ENCODE measurements at places on chromosomes 1 and 21.

DNA sequence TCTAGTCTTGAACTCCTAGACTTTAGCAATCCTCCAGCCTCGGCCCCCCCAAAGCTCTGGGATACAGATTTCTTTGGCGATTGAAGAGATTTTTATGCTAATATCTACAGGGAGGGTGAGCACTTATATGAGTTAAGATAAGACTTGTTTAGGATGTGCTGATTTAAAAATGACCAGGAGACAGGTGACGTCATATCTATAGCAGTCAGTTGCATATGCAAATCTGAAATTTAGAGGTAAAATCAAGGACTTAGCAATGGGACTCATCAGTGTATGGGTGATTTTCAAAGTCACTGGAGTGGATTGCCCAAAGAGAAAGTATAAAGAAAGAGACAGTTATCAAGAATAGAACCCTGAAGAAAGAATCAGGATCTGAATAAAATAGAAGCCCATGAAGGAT lies 394.5 kb downstream of the ADGRL2 start:
- DNase-seq: no peak

- DNase-seq: no peak
Measured at GRCh38 chr21:39198800-39199199, 15.5 kb upstream of the PSMG1 start.

GRCh38 chr1:156488566-156489165 lies 11.9 kb downstream of the MEF2D start:
- no peak for DNase-seq

DNA sequence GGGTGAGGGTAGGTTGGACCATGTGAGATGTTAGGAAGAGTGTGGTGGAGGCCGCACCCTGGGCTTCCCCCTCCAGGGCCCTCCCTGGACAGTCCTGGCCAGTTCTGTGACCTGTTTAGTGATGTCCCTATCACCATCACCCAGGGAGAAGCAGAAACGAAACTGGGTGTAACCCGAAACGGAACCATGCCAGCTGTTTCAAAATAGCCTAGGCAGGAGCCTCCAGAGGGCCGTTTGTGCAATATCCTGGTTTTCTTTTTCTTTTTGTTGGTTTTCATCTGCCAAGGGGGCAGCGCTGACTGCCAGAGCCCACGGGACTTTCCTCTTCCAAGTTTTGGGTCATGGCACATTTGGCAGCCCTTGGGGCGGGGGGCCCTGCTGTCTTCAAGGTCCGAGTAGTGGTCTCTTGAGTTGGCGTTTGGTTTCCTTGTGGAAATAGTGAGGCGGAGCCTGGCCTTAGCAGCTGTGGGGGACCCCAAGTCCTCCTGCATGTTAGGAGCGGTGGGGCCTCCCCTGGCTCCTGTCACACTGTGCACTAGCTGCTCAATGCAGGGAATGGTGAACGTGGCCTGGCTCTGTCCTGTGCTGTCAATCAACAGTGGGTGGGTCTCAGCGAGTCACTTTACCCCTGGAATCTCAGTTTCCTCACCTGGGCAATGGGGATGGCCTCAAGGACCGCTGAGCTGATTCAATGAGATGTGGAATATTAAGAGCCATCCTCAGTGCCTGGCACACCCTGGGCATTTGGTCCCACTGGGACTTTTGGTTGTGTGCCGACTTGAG lies 90.7 kb downstream of the ARHGEF10L start:
- DNase-seq: no peak

DNA sequence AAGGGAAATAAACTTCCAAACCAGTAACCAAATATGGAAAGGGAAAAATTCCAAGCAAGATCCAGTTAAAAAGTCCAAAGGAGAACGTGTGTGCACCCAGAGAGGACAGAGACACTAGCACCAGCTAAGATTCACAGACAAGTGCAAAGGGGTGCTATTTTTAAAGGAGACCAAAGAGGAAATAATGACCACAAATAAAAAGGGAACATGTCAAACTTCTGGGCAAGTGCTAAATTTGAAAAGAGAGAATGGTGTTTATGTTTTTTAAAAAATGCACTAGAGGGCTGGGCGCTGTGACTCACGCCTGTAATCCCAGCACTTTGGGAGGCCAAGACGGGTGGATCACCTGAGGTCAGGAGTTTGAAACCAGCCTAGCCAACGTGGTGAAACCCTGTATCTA lies 8.6 kb downstream of the JAM2 start:
- DNase-seq: no peak

GRCh38 chr1:2270260-2271100 lies 42.4 kb downstream of the SKI start:
- DNase-seq: no peak

GRCh38 chr1:241593186-241593585 lies 47.0 kb downstream of the CHML start:
- DNase-seq: no peak

DNA sequence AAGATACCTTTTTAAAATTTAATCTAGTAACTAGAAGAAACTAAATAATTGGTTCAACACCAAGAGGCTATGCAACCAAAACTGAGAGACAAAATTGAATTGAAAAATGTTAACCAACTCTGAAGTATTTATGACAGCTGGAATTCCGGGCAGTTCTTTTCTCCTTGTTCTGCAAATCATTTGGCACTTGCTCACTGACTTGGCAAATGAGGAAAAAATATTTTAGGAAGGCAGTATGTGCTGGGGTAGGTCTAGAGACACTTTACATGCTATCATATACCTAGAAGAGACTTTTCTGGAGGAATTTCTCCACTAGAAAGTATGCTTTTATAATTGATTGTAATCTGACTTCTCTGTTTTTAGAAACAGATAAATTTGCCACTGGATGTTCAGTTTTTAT lies 22.1 kb upstream of the SH3D21 start:
- no peak for DNase-seq

GRCh38 chr1:43991200-43991475 lies 261 bp upstream of the CCDC24 start:
- no peak for DNase-seq

GRCh38 chr1:89608319-89608983 lies 24.5 kb upstream of the LRRC8C start:
- no peak for DNase-seq

GRCh38 chr1:43276673-43277072 lies 6.9 kb downstream of the TMEM125 start:
- DNase-seq: no peak

DNA sequence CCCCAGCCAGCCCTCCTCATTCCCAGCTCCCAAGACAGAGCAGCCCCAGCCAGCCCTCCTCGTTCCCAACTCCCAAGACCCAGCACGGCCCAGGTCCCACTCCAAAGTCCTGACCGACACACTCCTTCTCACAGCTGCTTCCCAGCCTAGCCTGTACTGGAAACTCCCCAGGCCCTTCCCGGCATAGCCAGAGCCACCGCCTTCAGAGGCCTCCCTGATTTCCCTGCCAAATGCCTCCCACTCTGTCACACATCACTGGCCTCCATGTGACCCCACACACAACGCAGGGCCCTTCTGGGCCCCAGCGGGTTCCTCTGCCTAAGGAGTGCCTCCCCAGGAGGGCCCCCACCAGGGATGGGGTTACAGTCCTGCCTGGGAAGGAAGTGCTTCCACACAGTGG lies 2.8 kb downstream of the UBE2J2 start:
- DNase-seq: no peak

- DNase-seq: no peak
Measured at GRCh38 chr1:236247286-236247685, 34.5 kb downstream of the ERO1B start.

DNA sequence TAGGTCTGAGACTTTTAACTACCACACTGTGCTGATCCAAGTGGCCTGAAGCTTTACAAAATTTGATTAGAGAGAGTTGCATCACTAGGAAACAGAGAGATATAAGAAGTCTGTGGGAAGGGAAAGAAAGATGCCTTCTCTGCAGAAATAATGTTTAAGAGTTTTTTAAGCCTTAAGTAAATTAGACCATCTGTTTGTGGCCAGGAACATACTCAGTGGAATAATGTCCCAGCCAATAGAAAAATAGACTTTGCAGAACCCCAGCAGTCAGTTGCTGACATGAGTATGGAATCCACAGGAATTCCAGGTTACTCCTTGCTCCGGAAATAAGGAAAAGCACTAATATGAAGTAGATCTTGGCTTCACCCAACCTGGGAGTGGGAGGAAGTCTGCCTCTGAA lies 144.8 kb downstream of the ST6GALNAC5 start:
- DNase-seq: no peak

DNA sequence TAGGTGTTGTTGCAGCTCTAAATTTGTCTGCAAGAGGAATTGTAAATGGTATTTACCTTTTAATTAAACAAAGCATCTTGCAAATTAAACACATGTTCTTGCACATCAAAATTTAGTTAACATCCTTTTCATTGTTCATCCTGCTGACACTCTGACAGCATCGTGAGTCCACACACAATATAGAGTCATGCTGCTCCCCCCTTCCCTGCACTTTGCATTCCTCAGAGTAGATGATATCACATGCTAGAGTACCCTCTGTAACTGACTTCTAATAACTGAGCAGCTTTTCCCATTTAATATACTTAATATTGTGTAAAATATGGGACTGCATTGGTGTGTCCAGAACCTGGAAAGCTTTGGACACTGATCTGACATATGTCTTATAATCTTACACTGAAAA lies 138.8 kb upstream of the DPYD start:
- no peak for DNase-seq

DNA sequence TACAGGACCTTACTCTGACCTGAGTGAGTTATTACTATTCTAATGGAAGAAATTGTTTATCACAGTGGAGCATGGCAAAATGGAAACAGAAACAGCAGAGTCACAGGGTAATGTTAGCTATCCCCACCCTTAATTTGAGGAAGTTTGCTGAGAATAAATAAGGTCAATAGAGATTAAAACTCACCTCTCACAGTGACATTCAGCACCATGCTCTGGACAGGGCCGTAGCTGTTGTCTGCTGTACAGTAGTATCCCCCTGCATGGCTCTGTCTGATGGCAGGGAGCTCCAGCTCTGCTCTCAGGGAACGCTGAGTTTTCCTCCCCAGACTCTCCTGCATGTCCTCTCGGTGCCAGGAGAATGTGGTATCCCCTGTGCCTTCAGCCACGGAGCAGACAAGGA lies 11.9 kb downstream of the FCRL4 start:
- no peak for DNase-seq

DNA sequence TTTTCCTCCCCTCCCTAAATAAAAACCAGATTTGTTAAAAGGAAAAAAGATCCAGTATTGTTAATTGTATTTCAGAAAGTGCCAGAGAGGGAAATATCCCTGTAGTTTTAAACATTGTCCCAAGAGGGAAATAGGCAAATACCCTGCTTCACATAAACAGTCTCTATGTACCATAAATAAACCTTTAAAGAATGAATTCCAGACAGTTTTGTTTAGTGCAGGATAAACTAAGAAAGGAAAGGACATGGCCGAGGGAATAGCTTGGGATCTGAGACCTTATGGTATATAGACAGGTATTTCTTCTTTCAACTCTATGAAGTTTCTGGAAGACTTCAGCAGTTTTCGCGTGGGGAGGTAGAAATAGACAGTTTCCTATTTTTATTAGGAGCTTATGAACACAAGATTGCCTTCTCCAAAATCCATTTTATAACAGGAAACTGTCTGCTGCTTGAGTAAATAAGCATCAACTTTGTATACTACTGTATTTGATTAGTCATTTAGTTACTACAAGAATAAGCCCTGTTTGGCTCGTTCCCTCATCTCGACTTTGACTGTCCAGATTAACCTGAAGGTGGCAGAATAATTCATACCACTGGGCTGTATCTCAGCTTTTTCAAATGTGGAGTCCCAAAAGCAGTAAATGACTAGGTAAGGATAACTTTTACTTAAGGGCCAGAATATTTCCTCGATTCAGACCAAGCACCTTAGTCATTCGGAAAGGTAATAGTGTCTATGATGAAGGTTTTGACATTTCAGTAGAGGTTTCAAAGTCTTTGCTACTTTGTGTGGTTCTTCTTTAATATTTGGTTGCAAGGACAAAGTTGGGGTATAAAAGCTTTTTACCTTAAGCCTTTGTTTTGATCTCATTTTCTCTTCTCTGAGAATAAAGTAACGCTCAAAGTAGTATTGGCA lies 177.5 kb downstream of the VPS13D start:
- DNase-seq: peak; percentile 60

DNA sequence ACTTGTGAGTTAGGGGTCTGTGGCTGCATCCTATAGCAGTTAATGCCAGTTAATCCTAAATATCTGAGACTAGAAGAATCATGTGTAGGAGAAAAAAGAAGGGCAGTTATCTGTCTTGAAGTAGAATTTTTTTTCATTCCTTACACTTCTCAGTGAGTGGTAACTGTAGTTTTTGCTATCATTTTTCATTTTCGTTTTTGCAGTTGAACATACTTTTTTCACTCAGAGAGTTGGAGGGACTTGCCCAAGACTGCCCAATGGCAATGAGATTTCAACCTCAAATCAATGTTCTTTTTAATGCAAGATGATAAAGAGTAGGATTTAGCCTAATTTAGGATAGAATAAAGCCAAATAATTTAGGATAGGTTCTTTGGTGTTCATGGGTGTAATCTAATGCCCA lies 5.5 kb downstream of the PRDX6 start:
- DNase-seq: no peak

DNA sequence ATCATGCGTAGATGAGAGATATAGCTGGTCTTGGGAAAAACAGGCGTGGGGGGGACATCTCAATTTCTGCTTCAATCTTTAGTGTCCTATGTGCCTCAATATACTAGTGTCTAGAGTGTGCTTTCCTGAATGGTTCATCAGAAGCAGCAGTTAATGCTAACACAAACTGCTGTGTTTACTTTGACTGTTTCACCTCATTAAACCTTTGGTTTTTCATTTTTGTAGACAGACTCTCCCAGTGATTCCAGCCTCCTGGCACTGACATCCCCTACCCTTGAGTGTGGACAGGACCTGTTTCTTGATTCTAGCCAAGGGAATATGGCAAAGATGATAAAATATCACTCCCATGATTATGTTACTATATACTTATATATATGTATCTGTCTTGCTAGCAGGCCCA lies 37.6 kb downstream of the ZYG11A start:
- DNase-seq: no peak

- no peak for DNase-seq
Measured at GRCh38 chr1:78691995-78692747, 42.5 kb downstream of the IFI44 start.

DNA sequence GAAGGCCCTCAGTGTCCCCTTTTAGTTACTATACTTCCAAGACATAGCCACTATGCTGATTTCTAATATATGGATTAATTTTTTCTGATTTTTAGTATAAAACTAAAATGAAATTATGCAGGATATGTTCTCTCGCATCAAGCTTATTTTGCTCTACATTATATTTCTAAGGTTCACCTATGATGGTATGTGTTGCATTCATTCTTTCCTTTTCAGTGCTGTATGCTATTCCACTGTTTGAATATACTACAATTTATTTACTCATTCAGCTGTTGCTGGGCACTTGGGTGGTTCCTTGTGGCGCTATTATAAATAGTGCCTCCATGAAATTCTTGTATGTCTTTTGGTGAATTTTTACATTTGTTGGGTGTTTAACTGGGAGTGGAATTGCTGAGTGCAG lies 230.3 kb downstream of the ATG4C start:
- no peak for DNase-seq

DNA sequence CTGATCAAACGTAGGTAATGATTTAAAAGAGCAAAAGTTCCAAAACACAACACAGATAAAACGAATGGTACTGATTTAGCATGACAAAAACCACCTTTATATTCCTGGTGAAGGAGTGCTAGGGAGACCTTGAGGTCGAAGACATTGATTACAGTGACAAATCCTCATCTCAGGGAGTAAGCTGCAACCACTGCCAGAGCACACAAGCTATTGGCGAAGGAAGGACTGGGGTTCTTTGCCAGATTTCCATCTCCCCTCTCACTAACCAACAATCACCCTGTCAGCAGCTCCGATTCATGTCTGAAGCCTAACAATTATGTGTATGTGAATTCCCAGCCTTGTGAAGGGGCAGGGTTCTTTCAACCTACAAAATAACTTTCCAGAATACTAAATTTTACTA lies 40.2 kb upstream of the DMRTB1 start:
- DNase-seq: no peak

All from non-pigmented ciliary epithelial cell (primary cell).